ENCODE measurements at places on chromosomes 1 and 21.
A peak's percentile ranks its signal among the peaks of the same experiment; 100 is the strongest.

GRCh38 chr1:215911406-215911968, 344.4 kb downstream of the KCTD3 start:
- no peak for DNase-seq

DNA sequence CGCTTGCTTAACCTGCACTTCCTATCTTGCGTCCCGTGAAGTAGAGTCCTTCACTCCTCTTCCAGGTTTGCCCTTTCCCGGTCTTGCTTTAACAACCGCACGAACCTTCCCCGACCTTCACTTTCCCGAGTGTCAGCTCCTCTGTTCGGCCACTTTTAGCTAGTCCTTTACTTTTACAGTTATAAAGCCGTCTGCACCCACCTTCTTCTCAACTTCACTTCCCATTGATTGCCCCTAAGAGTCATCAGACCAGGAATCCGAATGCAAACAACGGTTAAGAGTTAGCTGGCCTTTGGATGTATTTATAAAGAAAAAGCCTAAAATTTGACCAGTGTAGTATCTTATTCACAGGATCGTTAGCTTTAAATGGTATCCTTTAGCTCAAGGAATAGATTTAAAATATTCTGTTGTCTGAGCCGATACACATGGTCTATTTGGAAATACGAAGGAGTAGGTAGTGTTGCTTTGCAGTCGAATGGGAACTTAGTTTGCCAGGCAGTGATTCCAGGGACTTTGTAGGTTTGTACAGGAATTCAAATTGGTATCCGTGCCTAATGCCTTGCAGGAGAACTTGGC, 1.4 kb downstream of the PPP2R5A start:
- no peak for DNase-seq

DNA sequence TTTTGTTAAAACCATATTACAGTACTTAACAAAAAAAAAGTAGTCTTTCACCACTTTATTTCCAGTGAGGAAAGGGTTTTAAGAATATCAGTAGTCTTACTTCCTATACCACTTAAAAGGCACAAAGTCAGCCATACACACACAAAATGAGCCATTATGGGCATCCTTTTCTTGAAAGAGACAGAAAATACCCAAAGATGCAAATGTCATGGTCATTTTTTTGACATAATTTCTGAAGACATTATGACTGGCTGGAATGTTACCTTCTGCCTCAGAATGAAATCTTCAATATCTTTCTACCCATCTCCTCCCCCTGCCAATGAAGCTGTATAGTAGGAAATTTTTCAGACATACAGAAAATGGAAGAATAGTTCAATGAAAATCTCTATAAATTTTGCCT, 237.7 kb downstream of the SLC45A1 start:
- no peak for DNase-seq

- DNase-seq: no peak
Observed at GRCh38 chr21:44911384-44912157, 9.1 kb downstream of the ITGB2 start.

DNA sequence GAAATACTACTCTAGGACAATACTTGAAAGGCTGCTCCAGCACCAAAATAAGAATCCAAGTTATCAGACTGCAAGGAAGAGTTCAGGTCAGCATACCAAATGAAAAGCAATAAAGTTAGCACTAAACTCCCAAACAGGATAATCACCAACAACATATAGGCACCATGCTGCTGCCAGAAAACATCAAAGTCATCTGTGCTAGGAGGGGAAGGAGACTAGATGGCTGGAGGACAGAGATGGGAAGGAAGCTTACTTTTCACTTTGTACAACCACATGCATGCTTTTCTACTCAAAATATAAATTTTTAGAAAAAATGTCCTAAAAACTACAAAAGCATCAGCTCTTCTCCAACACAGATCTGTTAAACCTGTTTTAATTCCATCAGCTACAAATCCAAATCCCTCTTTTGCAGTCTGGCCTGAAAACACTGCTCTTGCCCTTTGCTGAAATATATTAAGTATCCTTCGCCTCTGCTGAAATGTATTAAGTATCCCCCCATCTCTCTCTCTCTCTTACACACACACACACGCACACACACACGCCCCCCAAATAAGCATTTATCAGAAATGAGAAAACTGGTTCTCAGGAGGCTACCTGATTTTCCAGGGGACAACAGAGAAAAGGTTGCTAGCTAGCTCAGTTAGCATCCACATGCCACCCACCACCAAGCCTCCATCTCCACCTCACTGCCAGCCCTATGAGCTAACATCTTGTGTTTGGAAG, 1.5 kb downstream of the GATAD2B start:
- no peak for DNase-seq

DNA sequence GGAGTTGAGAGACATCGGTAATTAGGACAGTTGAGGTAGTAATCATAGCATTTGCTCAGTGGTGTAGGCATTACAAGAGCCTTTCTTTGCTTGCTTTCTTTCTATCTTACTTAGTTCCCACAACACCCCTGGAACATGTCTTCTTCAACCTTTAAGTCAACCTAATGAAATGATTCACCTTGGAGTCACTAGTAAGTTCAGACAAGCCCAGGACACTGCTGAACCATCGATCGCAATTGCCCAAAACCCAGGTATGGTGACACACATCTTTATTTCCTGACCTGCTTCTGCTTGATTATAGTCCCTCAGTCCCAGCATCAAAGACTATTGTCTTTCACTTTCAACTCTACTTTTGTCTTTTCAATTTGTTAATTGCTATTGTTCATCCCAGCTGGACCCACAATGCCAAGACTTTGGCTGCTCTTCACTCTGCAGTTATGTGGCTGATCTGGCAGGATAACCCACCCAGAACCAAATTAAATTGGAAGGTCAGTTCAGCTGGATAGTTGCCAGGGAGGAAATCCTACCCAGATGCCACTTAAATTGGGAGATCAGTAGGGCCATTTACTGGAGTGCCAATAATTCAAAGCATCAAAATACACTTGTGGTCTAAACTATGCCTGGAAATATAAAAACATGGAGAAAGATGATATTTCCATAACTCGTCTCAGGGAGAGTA, 272.9 kb downstream of the RWDD3 start:
- DNase-seq: no peak

DNA sequence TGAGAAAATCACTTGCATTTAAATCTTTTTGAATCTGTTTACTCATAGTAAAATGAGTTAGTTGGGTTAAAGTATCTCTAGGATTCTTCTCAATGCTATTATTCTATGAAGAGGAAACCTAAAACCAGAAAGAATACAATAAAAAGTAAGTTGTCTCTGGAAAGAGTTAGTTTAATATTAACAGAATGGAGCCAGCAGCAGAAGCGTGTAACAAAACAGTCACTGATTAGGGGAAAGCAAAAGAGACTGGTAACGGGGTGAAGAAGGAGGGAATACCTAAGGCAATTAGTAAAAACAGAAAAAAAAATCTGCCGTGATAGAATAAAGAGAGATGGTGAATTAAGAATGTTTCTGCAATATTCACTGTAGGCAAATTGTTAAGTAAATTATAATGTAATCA, 60.0 kb downstream of the NRDC start:
- DNase-seq: no peak

DNA sequence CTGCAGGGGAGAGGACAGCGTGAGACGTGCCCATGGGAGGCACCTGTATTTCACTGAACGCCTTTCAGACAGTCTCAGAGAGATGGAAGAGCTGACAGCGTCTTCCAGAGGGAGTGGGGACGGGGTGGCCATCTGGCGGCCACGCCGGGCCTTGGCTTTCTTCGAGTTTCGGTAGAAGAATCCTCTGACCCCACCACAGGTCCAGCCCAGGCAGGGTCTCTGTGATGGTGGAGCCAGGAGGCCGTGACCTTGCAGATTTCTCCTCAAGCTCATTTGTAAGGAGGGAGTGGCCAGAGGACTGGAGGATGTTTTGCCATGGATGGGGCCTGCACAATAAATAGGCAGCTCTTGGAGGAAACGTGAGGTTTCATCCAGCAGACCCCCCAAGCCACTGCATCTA, 47.6 kb upstream of the ADARB1 start:
- DNase-seq: no peak

- peak; percentile 29 for DNase-seq
Observed at GRCh38 chr21:38159355-38159754, 97.4 kb upstream of the KCNJ15 start.

GRCh38 chr21:28538987-28539622, 453.6 kb downstream of the LTN1 start:
- no peak for DNase-seq

GRCh38 chr1:10986525-10986890, 25.9 kb upstream of the TARDBP start:
- DNase-seq: no peak

GRCh38 chr1:229342656-229343569, at the start of gene CCSAP:
CCSAP (minus strand) TSS chr1:229343047; CDS start chr1:229342465, 582 bp downstream.
- peak; percentile 23 for DNase-seq

DNA sequence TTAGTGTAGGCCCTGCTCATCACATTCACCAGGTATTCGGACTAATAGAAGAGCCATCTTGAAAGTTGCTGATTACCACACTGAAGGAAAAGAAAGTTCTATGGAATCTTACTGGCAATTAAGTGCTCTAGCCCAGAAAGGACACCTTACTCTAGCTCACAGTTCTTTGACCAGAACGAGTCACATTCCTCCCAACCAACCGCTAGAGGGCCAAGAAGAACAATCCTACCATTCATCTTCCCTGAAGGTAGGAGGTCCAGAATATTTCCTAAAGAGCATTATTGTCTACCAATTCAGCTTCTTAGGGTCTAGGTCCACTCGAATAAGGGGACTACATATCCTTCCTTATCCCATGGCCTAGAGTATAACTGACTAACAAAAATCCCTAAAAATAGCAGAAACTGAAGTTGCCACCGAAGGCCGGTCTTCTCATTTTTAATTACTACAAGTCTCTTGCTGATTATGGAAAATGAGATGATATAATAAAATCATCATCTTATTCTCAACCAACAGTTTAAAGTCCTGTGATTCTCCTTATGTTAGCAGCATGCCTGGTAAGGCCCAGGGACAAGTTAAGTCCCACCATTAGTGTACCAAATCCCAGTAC, 2.7 kb upstream of the FMO1 start:
- no peak for DNase-seq

- DNase-seq: no peak
Observed at GRCh38 chr1:100959502-100960060, 63.7 kb downstream of the SLC30A7 start.

DNA sequence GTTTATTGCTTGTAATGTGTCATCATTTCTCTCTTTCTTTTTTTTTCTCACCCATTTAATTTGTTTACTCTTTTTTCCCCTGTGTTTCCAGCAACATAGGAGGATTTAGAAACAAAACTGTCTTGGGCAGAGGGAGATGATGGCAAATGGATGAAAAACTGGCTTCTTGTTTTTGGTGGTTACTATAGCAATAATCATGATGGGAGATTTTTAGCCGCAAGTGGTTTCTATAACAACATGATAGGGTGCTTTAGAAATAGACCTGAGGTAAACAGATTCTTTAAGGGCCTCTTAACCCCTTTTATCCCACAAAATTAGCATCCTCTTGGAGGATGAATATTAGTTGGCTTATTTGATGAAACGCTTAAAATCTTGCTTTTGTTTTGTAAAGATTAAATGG, 51.6 kb downstream of the CRB1 start:
- no peak for DNase-seq

GRCh38 chr21:29616209-29616751, 317.6 kb downstream of the BACH1 start:
- no peak for DNase-seq

GRCh38 chr1:3547055-3548005, 64.0 kb downstream of the MEGF6 start:
- DNase-seq: no peak

DNA sequence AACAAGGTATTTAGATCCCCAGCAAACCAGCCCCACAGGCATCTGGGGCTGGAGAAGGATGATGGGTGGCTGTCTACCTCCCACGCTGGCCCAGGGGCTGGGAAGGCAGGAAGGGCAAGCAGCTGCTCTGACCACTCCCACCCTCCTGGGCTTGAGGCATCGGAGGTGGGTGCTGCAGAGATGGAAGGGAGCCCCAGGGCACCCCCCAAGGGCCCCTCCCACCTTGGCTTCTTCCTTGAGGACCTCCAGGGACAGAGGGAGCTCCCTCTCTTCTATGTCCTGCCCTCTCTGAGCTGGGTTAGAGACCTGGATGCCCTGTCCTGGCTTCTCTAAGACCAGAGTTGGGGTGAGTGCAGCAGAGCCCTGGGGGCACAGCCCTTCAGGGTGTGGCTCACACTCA, 3.1 kb downstream of the CD52 start:
- DNase-seq: no peak

DNA sequence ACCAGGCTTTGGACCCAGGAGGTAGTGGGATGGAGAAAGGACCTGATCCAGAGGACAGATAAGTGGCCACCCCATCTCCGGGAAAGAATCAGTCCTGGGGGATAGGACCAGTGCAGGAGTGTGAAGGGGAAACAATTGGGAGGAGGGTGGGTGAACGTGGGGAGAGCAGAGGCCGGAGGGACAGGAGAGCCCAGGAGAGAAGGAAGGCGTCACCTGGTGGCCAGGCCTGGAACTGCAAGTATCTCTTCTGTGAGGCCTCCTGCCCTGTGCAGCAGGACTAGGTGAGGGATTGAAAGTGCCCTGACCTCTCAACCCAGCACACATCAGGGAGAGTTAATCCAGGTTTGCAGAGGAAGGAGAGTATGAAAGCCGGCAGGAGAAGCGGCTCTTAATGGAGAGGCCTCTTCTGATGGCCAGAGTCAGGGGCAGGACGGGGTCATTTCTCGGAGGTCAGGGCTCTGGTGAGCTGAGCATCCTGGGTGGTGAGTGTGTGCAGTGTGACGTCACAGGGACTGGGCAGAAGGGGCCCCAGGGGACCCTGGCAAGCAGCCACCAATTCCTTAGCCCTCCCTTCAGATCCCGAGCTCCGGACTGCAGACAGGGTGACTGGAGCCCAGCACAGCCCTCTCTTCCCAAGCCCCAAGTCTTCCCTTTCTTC, 9.2 kb upstream of the LAD1 start:
- peak; percentile 70 for DNase-seq

DNA sequence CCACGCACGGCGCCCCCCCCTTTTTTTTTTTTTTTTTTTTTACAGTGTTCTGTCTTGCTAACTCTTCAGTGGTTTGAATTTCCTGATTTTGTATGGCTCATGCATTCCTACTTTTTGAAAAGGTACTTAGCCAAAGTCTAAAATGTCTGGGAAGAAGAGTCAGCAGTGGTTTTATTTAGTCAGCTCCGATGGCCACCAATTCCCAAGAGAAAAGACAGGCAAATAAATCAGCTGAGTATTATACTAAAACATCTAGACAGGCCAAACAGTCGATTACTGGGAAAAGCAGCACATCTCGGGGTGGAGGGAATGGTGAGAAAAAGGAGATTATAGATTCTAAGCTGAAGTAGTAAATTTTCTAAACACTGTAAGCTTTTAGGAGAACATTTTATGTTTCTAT, 192.5 kb upstream of the ZRANB2 start:
- DNase-seq: no peak

GRCh38 chr1:54105736-54106269, 47.0 kb downstream of the CDCP2 start:
- DNase-seq: no peak
